Upper lobe of right lung (tissue), 1 donor: ENCODE measurements at places on chromosomes 16 and 17.

GRCh38 chr16:22634954-22635353 lies 124.3 kb downstream of the NPIPB5 start:
- no peaks in the 10 kb centered on the region for H3K4me1 ChIP-seq
- H3K36me3 ChIP-seq, result no peaks in the 10 kb centered on the region
- H3K27ac ChIP-seq, result no peak overlapping the region
- DNase-seq, result no peak
- no peak overlapping the region for H3K4me3 ChIP-seq

DNA sequence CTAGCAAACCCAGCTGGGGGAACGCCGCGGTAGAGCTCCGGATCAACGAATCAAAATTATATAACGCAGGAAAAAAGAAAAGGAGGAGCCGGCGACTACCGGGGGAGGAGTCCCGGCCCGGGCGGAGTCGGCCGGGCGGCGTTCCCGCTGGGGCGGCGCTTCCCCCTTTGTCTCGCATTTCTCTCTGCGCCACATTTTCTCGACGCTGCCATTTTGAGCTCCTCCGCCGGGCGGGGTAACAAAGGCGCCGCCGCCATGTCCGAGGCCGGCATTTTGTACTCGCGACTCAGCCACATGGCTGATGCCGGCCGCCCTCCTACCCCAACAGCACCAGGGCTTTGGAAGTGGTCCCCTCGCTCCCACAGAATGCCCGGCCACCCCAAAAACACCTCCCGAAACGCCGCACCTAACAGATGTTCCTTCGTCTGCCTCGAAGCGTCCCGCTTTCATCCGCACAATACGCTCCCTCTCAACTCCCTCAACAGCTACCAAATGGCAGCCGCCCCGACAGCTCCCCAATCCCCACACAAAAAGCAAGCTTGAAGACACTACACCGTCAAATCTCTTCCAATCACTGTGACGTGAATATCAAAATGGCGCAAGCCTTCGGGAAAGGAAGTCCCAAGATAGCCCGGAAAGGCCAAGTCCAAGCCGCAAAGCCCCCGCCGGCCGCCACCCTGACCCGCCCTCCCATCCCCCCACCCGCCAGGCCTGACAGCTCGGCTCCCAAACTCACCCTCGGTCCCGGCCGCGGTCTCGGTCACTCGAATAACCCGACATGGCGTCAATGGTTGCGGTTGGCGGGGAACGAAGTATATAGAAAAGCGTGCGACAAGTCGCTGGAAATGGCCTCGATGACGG lies 519 bp downstream of the DDX5 start:
- H3K27ac ChIP-seq, result peak overlapping the region; percentile 100
- peaks cover 52% of the 10 kb centered on the region for H3K4me1 ChIP-seq
- peak; percentile 93 for DNase-seq
- no peaks in the 10 kb centered on the region for H3K27me3 ChIP-seq
- H3K36me3 ChIP-seq, result peaks cover 63% of the 10 kb centered on the region

DNA sequence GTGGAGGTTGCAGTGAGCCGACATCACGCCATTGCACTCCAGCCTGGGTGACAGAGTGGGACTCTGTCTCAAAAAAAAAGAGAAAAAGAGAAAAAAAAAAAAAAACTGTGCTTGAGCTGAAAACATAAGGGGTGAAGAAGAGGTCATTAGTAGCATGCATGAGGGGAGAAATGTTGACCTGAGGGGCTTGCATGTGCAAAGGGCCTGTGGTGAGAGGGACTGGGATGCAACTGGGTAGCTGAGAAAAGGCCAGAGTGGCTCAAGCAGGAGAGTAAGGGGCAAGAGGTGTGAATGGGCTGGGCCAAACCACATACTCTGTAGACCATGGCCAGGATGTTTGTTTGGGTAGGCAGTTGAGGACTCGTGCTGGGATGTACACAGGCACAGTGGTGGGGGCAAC lies 3.4 kb downstream of the KIF19 start:
- no peak for DNase-seq
- no peak overlapping the region for H3K4me3 ChIP-seq
- H3K4me1 ChIP-seq, result peaks cover 13% of the 10 kb centered on the region
- no peaks in the 10 kb centered on the region for H3K36me3 ChIP-seq
- H3K27ac ChIP-seq, result no peak overlapping the region

DNA sequence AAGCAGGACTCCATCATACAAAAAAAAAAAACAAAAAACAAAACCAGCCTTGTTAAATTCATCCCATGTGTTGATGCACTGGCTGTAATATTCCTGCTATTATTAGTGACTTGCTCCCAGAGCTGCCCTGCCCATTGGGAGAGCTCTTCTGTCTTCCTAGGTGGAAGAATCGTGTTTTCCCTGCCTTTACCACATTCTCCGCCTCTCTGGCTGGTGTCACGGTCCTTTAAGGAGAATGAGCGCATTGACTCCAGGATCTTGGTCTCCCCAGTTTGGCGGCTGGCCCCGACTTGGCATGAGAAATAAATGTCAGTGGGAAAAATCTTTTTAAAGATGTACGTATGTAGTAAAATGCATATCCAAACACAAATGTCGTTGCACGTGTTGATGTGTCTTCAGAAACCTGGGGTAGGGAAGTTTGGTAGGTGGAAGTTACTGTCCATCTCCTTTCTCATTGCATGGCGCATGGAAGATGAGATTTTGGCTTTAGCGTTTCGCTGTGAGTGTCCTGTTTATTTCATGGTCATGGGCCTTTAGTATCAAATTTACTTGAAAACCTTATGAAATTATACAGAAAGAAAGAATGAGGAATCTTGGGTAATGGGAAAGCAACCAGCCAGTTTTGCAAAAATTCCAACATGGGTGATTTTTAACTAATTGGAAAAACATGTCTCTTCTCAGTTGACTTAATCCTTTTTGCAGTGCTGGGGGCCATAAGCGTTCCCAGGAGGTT lies 15.5 kb downstream of the RMI2 start:
- peaks cover 4% of the 10 kb centered on the region for H3K27me3 ChIP-seq
- no peak overlapping the region for H3K27ac ChIP-seq
- H3K4me1 ChIP-seq, result peaks cover 33% of the 10 kb centered on the region
- peak; percentile 36 for DNase-seq

GRCh38 chr16:27561216-27561615 lies 11.3 kb downstream of the KATNIP start:
- H3K4me1 ChIP-seq, result no peaks in the 10 kb centered on the region
- H3K36me3 ChIP-seq, result no peaks in the 10 kb centered on the region
- no peaks in the 10 kb centered on the region for H3K27me3 ChIP-seq
- no peak overlapping the region for H3K27ac ChIP-seq
- DNase-seq, result no peak

GRCh38 chr17:81253358-81254131 lies 14.4 kb downstream of the NDUFAF8 start:
- no peak for DNase-seq
- H3K4me3 ChIP-seq, result no peak overlapping the region
- no peaks in the 10 kb centered on the region for H3K27me3 ChIP-seq
- H3K27ac ChIP-seq, result no peak overlapping the region
- peaks cover 14% of the 10 kb centered on the region for H3K4me1 ChIP-seq

DNA sequence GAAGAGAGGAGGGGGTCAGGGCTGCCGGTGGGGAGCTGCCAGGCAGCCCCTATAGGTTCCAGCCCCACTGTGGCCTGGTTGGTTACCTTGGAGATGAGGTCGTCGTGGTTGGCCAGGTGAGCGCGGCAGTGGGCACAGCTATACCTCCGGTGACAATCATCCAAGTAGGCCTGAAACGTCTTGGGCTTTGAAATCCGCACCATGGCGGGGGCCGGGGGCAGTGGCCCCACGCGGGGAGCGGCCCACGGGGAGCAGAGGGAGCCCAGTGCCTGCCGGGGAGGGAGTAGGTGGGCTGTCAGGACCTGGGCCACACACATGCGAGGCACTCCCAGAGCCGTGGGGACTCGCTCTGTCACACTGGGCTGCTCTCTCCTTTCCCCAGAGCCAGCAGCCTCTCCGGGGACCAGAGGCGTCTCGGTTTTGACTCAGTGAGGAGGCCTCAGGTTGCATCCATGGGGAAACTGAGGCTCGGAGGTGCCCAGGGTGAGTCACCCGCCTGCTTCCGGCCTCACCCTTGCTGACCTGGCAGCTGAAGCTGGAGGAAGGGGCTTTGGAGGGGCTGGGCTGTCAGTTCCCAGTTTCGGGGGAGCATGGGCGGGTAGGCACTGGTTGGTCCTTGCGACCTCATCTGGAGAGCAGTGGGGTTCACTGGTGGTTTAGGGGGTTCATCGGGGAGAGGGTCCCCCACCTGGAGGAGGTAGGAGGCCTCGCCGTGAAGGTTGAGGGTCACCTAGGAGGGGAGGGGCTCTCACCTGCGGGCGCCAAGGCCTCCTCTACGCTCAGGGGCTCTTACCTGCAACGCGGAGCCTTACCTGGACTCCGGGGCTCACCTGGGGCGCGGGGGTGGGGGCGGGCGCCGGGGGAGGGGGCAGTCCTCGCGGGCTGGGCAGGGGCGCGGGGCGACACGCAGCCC lies 591 bp downstream of the YPEL3 start:
- H3K4me3 ChIP-seq, result peak overlapping the region; percentile 84
- peak; percentile 72 for DNase-seq
- H3K27me3 ChIP-seq, result no peaks in the 10 kb centered on the region
- peaks cover 48% of the 10 kb centered on the region for H3K4me1 ChIP-seq
- peaks cover 18% of the 10 kb centered on the region for H3K36me3 ChIP-seq

DNA sequence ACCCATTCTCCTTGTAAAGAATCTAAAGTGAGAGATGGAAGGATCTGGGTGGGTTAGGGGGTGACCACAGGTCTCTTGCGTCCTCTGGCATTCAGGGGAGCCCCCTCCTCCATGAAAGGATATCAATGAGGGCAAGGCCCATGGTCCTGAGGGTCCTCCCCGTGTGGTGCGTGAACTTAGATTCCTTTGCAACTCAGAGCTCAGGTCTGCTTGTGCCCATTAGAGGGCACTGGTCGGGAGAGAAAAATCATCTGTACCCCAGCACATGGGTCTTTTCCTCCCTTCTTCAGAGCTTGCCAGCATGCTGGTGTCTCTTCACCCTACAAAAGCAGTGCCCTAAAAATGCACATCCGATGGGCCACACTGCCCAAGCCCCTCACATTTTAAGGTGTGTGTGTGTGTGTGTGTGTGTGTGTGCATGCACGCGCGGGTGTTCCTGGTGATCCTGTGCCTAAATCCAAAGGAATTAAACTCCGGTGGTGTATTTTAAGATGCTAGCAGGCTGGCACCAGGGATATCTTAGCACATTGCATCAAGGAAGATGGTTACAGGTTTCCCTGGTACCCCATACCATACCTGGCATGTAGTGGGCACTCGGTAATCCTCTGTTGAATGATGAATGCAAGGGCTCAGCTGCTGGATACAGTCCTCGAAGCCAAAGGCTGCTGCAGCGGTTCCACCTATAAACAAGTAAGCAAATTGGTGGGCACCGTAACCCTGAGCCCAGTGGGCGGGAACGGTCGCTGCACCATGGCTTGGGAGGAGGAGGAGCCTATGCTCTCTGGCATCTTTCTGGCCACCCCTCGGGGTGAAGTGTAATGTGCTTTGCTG lies 4.7 kb downstream of the C1QTNF1 start:
- H3K27me3 ChIP-seq, result no peaks in the 10 kb centered on the region
- no peaks in the 10 kb centered on the region for H3K36me3 ChIP-seq
- no peak overlapping the region for H3K4me3 ChIP-seq
- DNase-seq, result peak; percentile 40

GRCh38 chr16:2752850-2753732 lies 653 bp downstream of the SRRM2 start:
- H3K4me3 ChIP-seq, result peak overlapping the region; percentile 99
- H3K27ac ChIP-seq, result peak overlapping the region; percentile 99
- peaks cover 20% of the 10 kb centered on the region for H3K36me3 ChIP-seq
- DNase-seq, result peak; percentile 93
- no peaks in the 10 kb centered on the region for H3K27me3 ChIP-seq
- H3K4me1 ChIP-seq, result peaks cover 40% of the 10 kb centered on the region

GRCh38 chr17:70525961-70526360 lies 356.6 kb downstream of the KCNJ2 start:
- no peak overlapping the region for H3K4me3 ChIP-seq
- no peaks in the 10 kb centered on the region for H3K27me3 ChIP-seq
- H3K27ac ChIP-seq, result no peak overlapping the region
- peaks cover 10% of the 10 kb centered on the region for H3K4me1 ChIP-seq
- no peak for DNase-seq
